ENCODE measurements at places on chromosomes 6 and 20.
A peak's percentile ranks its signal among the peaks of the same experiment; 100 is the strongest.

GRCh38 chr6:191487-192312, 100.6 kb upstream of the DUSP22 start:
- no peak for DNase-seq

- DNase-seq: no peak
These were observed 21.0 kb downstream of the LATS1 start for GRCh38 chr6:149696901-149697300.

DNA sequence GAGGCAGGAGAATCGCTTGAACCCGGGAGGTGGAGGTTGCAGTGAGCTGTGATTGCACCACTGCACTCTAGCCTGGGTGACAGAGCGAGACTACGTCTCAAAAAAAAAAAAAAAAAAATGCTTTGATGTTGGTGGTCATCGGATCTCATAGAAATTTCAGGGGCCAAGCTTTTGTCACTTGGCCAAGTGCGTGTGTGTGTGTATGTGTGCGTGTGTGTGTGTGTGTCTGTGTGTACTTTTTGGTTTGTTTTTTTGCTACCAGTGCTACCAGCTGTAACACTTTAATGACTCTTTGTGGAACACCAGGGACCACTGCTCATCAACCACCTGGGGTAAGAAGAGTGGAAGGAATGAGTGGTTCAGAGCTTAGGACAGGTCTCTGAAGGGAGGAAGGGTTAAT, 49.7 kb downstream of the TRAF3IP2 start:
- DNase-seq: no peak

- DNase-seq: peak; percentile 95
These were observed 24.9 kb downstream of the RNF144B start for GRCh38 chr6:18412068-18412467.

GRCh38 chr20:62898970-62899632, 27.2 kb downstream of the DIDO1 start:
- DNase-seq: no peak

DNA sequence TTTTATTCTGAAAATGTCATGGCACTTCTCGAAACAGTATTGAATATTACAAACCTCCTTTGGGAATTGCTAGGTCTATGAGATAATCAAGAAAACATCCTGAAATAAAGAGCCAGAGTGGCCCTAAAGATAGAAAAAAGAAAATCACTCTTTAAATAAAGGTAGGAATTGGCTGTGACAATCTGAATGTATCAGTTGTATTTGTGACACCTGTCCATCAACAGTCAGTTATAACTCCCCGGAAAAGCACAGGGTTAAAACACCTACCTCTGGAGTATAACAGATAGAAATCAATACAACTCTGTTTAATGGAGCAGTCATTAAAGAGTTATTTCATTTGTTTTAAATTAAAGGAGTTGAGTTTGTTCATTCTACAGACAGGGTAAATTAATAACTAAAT, 21.2 kb downstream of the RNF24 start:
- no peak for DNase-seq

DNA sequence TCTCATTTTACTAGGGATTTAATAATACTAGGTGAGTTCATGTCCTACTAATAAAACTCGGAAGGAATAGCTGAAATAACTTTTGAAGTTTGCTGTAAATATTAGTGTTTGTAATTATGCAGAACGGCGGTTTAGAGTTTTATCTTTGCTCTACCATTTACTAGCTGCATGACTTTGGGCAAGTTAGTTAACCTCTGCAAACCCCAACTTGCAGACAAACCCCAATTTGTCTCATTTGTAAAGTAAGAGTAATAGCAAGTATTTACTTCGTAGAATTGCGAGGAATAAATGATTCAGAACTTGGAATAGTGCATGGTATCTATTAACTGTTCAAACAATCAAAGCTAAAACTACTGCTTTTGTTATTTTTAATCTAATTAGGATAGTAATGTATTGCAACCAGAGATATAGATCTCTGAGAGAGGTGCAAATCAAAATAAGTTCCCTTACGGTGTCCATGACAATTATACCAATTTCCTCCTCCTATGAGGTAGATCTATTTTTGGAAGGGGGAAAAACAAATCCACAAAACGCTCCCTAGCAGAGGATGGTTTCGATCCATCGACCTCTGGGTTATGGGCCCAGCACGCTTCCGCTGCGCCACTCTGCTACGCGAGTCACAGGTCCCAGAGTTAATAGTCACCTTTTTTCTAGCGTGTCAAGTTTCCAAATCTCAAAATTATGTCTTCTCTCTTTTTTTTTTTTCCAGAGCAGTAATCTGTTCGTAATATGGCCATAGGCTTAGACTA, 35.1 kb upstream of the BTN3A2 start:
- DNase-seq: peak; percentile 48

- DNase-seq: no peak
These were observed 293.2 kb downstream of the NRN1 start for GRCh38 chr6:5713519-5713918.
